ENCODE measurements at places on chromosomes 12 and 14. TPM values are rescaled to one million over a fixed set of nuclear protein-coding genes. Genes with fewer than 3 reads are reported as not detected.

SPIC gene
- not detected for total RNA-seq

GRCh38 chr14:20179218-20179617, 11.5 kb upstream of the OR11G2 start:
- DNase-seq, result peak; percentile 28

NELL2 gene
- total RNA-seq, result under 0.01 TPM

- DNase-seq, result no peak
Measured at GRCh38 chr14:71688576-71688975, 243.7 kb upstream of the RGS6 start.

GARIN6 gene
- not detected for total RNA-seq

- DNase-seq, result no peak
Measured at GRCh38 chr12:86349196-86349595, 93.0 kb upstream of the MGAT4C start.

DNA sequence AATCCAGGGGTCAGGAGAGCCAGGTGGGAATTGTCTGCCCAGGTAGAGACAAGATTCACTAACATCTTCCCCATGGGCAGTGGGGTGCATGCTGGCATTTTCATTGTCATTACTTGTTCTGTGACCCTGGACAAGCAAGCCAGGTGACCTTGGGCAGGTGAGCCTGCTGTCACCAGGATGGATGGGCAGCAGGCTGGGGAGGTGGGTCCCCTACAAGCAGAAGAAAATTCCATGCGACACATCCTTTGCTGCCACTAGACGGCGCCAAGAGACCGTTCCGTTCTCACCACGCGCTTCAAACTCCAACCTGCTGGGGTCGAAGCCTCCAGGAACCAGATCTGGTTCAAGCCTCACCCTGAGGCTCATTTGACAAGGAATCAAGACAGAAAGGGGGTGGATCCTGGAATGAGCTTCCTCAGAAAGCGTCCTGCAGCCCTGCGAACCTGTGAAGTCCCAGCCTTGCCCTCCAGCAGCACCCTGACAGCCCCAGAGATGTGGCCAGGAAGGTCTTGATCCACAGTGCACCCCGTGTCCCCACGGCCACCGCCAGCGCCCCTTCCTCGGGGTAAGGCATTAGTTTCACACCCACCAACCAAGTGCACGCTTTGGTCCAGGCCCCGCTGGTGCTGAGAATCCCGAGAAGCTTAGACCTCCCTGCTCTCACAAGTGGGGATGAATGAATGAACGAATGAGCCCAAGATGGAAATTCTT, 3.2 kb upstream of the DYNC1H1 start:
- DNase-seq, result peak; percentile 78

DNA sequence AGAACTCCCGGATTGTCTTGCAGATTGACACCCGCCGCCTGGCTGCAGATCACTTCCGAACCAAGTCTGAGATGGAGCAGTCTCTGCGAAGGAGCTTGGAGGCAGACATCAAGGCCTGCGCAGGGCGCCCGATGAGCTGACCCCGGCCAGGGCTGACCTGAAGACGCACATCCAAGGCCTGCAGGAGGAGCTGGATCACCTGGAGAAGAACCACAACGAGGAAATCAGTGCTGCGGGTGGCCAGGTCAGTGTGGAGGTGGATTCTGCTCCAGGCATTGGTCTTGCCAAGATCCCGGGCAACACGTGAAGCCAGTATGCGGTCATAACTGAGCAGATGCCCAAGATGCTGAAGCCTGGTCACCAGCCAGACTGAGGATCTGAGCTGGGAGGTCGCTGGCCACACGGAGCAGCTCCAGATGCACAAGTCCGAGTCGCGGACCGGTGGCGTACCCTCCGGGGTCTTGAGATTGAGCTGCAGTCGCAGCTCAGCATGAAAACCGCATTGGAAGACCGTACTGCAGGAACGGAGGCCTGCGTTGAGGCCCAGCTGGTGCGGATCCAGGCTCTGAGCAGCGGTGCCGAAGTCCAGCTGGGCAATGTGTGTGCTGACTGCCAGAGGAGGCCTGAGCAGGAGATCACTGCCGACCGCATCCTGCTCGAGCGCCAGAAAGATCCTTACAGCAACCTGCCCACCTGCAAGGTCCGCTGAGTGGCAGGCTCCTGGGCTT, 12.4 kb upstream of the A2M start:
- DNase-seq, result no peak

All from hematopoietic multipotent progenitor cell (in vitro differentiated cells).